ENCODE measurements at places on chromosomes 3 and 15. TPM values are rescaled to one million over a fixed set of nuclear protein-coding genes. Genes with fewer than 3 reads are reported as not detected.

The AHSG gene
- not detected for total RNA-seq

GRCh38 chr15:76865548-76865991, 39.6 kb downstream of the SCAPER start:
- no peak for DNase-seq

GRCh38 chr3:134685929-134686802, 35.3 kb upstream of the KY start:
- no peak for DNase-seq

GRCh38 chr3:126119976-126120375, 36.1 kb upstream of the SLC41A3 start:
- DNase-seq, result no peak

The CCDC66 gene
- 66.3 TPM for total RNA-seq

DNA sequence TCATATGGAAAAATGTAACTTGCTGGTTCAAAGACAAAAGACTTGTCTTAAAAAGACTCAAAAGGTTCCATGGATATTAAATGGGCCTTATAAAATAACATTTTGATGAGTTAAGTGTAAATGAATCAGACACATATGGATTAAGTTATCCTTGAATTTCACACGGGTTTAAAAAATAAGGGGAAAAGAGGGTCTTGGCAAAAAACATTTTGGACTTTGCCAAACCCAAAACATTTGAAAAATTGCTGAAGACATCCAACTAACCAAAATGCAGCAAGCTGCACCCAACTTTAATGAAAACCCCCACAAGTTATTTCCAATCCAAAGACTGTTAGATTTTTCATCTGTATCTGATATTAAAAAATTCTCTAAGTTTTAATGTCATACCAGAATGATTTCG, 200.7 kb downstream of the MEIS2 start:
- DNase-seq, result no peak

The LRRC31 gene
- 1.8 TPM for total RNA-seq

GRCh38 chr3:143123353-143123984, 3.9 kb downstream of the CHST2 start:
- no peak for DNase-seq

The GPD1L gene
- total RNA-seq, result 79.0 TPM

The COPG1 gene
- total RNA-seq, result 176 TPM

Data from stomach (tissue), 19 donors.